ENCODE measurements at places on chromosomes 16 and 17. TPM values are rescaled to one million over a fixed set of nuclear protein-coding genes. Genes with fewer than 3 reads are reported as not detected.

DNA sequence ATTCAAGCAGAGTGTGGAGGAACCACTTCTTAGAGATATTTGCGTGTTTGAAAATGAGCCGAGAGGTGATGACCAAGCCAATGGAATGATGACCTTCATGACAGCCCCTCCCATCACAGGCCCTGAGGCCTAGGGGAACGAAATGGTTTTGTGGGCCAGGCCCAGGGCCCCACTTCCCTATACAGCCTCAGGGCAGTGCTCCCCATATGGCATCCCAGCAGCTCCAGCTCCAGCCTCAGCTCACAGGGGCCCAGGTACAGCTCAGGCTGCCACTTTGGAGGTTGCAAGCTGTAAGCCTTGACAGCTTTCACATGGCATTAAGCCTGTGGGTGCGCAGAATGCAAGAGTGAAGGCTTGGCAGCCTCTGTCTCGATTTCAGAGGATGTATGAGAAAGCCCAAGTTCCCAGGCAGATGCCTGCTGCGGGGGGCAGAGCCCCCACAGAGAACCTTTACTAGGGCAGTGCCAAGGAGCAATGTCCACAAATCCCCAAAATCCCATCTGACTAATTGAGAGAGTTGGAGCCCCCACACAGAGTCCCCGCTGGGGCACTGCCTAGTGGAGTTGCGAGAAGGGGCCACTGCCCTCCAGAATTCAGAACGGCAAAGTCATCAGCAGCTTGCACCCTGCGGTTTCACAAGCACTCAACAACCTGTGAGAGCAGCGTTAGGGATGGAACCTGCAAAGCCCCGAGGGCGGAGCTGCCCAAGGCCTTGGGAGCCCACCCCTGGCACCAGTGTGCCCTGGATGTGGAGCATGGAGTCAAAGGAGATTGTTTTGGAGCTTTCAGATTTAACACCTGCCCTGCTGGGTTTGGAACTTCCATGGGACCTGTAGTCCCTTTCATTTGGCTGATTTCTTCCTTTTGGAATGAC lies 21.2 kb downstream of the CHMP6 start:
- no peak for DNase-seq

DNA sequence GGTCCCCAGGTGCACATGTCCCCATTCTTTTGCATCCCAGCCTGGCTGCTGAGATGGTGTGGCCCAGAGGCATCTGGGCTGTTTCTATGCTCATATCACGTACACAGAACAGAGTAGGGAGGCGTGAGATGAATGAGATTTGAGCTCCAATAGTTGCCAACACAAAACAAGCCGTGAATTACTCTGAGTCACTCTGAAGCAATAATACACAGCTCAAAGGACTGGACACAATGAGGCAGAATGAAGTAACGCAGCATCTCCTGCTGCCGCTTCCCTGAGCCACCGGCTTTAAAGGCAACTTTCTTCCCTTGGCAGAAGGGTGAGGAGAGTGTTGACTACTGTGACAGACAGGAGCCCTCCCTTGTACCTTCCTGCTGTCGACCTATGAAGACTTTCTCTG lies 33.9 kb upstream of the CLEC18B start:
- DNase-seq, result no peak

GRCh38 chr17:68766640-68767039 lies 165.5 kb upstream of the FAM20A start:
- DNase-seq, result no peak

DNA sequence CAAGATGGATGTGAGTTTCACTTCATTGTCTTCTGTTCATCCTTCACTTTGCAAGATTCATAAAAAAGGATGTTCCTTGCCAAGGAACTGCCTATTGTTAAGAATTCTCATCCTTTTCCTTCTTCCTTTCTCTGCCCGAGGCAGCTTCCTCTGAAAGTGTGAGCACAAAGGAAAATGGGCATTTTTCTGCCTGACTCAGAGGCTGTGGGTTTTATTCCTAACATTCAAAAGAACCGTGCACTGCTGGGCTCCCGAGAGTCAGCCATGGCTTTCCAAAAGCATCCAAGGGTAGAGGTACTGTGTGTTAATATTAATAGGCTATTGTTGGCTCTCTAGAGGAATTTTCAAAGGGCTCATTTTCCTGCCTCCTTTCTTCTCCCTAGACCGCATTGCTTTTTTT lies 289.4 kb downstream of the ABCC12 start:
- DNase-seq, result no peak

The MEIOC gene
- total RNA-seq, result 0.16 TPM

GRCh38 chr17:27540318-27541101 lies 84.3 kb downstream of the KSR1 start:
- no peak for DNase-seq
